ENCODE measurements at places on chromosomes 11 and 22.

DNA sequence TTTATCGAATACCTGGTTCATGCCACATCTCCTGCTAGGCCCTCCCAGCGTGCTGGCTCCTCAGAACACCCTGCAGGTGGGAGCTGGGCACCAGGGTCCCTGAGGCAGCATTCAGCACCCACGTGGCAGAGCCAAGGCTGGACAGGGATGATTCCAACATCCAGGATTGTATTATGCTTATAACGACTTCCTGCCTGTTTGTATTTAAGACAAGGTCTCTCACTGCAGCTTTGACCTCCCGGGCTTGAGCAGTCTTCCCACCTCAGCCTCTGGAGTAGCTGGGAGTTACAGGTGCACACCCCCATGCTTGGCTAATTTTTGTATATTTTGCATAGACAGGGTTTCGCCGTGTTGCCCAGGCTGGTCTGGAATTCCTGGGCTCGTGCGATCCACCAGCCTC is 64.7 kb upstream of the WNT7B start:
- DNase-seq: no peak

DNA sequence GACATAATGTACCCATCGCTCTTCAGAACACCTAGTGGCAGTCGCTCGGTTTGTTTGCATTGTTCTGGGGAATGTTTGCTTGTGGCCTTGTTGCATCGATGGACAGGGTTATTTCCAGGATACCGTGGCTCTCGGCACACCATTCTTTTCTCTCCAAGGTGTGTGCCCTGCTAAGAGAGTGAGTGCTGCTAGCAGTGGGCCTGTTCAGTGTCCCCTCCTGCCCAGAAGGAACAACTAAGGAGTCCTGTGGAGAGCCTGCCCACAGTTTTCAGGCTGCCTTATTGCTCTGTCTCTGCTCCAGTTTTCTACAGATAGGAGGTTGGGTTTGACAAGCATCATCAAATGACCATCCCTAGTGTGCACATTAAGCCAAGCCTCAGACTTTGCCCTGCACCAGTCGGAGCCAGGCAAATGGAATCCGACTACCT is 1.4 kb downstream of the CRY2 start:
- DNase-seq: no peak

- DNase-seq: no peak
Measured at GRCh38 chr11:111793863-111794262, 27.7 kb upstream of the PPP2R1B start.

- DNase-seq: no peak
Measured at GRCh38 chr22:34620832-34621231, 445.1 kb upstream of the ISX start.

Measured in muscle of back (tissue), 13 donors.